Breast epithelium (tissue), 4 donors: ENCODE measurements at places on chromosomes 5 and 9.
A peak's percentile ranks its signal among the peaks of the same experiment; 100 is the strongest.

GRCh38 chr9:133948561-133949485, 43.3 kb downstream of the VAV2 start:
- no peak overlapping the region for H3K4me3 ChIP-seq
- no peak overlapping the region for H3K27ac ChIP-seq
- H3K27me3 ChIP-seq, result no peaks in the 10 kb centered on the region
- H3K4me1 ChIP-seq, result no peaks in the 10 kb centered on the region
- DNase-seq, result no peak
- H3K36me3 ChIP-seq, result no peaks in the 10 kb centered on the region

- DNase-seq, result no peak
- no peak overlapping the region for H3K27ac ChIP-seq
- no peaks in the 10 kb centered on the region for H3K36me3 ChIP-seq
- H3K4me3 ChIP-seq, result no peak overlapping the region
- H3K27me3 ChIP-seq, result no peaks in the 10 kb centered on the region
These were observed 9.5 kb downstream of the TOR4A start for GRCh38 chr9:137286975-137287383.

DNA sequence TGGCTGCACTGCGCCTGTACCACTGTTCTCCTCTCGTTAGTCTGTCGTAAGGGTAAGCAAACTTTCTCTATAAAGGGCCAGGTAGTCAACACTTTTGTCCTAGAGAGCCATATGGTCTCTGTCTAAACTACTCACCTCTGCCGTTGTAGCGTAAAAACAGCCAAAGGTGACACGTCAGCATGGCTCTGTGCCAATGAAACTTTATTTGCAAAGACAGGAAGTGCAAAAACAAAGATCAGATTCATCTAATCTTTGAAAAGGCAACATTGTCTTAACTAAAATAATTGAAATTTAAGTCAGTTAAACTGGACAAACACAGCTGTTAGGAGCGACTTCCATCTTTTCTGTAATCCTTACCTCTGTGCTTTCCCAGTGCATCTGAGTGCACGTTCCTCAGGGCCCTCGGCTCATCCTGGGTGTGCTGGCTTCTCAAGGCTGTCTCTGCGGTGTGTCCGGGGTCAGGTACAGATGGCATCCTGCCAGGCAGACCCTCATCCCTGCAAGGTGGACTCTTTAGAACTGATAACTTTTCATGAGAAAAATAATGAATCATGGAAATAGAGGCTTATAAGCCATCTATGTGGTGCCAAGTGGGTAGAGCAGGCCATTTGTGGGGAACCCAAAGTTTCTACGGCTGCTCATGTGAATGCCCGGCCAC, 35.2 kb upstream of the IRX4 start:
- H3K36me3 ChIP-seq, result no peaks in the 10 kb centered on the region
- no peak overlapping the region for H3K27ac ChIP-seq
- H3K27me3 ChIP-seq, result no peaks in the 10 kb centered on the region

- no peak overlapping the region for H3K27ac ChIP-seq
- H3K27me3 ChIP-seq, result peaks cover 16% of the 10 kb centered on the region
- peak overlapping the region; percentile 41 for H3K4me3 ChIP-seq
These were observed 733 bp downstream of the COL23A1 start for GRCh38 chr5:178589180-178590140.

DNA sequence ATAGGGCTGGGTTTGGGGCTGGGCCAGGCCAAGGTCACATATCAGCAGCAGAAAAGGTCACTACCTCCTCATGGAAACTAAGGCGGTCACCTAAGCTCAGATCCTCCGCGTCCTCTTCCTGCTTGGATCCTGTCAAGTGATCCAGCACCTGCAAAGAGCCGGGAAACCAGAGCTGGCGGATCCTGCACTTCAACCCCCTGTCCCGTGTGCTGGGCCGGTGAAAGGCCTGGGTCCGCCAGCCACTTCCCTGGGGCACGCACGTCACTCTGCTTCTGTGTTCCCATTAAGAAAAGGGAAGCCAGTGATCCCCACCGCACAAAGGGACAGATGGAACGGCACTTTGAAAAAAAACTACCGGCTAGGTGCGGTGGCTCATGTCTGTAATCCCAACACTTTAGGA, 61.3 kb upstream of the STXBP1 start:
- no peak for DNase-seq
- H3K4me1 ChIP-seq, result peaks cover 17% of the 10 kb centered on the region
- no peak overlapping the region for H3K4me3 ChIP-seq
- no peaks in the 10 kb centered on the region for H3K27me3 ChIP-seq
- H3K27ac ChIP-seq, result peak overlapping the region; percentile 14

DNA sequence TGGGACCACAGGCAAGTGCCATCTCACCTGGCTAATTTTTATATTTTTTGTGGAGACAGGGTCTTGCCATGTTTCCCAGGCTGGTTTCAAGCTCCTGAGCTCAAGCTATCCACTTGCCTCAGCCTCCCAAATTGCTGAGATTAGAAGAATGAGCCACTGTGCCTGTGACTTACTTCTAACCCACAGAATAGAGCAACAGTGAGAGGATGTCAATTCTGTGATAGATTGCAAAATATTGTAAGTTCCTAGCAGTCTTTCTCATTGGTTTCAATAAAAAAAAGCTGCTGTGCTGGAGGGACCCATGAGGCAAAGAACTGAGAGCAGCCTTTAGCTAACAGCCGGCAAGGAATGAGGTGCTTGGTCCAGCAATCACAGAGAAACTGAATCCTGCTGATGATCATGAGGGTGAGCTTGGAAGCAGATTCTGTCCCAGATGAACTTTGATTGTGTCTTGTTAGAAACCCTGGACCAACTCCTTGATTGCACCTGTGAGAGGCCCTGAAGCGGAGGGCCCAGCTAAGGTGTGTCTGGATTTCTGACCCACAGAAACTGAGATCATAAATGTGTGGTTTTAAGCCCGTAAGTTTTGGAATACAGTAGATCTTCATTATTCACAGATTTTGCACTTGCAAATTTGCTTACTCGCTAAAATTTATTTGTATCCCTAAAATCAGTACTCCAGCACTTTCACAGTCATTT, 149.7 kb downstream of the GCNT1 start:
- DNase-seq, result no peak
- no peaks in the 10 kb centered on the region for H3K36me3 ChIP-seq
- no peak overlapping the region for H3K4me3 ChIP-seq
- no peak overlapping the region for H3K27ac ChIP-seq
- no peaks in the 10 kb centered on the region for H3K27me3 ChIP-seq

- no peak for DNase-seq
- no peaks in the 10 kb centered on the region for H3K36me3 ChIP-seq
- no peaks in the 10 kb centered on the region for H3K4me1 ChIP-seq
- H3K4me3 ChIP-seq, result no peak overlapping the region
These were observed 107.3 kb downstream of the OR2K2 start for GRCh38 chr9:111222757-111223156.
